ENCODE measurements at places on chromosomes 7 and 10.

DNA sequence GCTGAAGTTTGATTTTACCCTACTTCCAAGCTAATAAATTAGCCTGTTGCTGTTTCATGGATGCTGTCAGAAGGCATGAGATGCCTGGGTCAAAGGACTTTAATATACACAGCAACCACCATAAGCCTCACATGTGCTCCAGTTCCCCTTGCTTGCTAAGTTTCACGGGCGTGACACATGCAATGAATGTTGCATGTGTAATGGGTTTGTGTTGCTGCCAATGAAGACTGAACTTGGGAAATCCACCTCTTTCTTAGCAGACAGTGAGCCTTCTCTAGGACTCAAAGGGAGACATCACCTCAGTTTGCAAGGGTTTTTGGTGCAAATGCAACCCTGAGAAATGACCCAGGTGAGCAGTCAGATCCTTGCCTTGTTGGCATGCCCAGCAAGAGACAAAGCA is 505.5 kb upstream of the PODXL start:
- DNase-seq = no peak

- no peak for DNase-seq
Observed at GRCh38 chr10:96614515-96614914, 27.7 kb upstream of the TM9SF3 start.

DNA sequence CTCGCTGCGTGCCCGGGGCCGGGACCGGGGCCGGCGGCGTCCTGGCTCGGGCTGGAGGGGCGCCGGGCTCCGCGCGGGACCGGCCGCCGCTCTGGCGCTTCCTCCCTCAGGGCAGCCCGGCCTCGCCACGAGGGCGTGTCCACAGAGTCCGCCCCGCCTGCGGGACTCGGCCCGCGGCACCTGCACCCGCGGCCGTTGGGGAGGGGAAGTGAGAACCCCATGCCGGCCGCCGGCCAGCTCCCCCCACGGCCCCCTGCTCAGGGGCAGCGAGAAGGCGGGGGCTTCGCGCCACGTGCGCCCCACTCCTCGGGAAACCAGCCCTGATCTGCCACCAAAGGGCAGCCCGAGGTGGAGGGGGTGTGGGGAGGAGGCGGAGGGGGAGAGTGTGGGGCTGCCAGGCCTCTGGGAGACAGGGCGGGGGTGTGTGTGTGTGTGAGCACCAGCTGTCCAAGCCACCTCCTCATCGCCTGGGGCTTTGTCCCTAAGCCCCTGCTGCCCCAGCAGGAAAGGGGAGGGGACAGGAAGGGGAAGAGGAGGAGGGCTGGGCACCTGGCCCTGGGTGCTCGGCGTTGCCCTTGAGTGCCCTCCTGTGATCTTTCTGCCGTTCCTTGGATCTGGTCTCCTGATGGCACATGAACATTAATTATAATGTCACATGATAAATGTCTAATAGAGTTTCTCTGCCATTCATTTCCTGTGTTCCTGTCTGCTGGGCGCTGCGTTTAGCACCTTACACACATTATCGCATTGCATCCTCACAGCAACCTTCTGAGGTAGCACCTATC is at the start of gene PIK3AP1:
TSS of gene PIK3AP1 (minus strand) at position 93 of the 785 bp plus-strand sequence. CDS start 120 bp downstream, outside the sequence.
- DNase-seq = peak; percentile 83

- DNase-seq = no peak
Observed at GRCh38 chr7:80830584-80831285, 88.1 kb downstream of the SEMA3C start.

DNA sequence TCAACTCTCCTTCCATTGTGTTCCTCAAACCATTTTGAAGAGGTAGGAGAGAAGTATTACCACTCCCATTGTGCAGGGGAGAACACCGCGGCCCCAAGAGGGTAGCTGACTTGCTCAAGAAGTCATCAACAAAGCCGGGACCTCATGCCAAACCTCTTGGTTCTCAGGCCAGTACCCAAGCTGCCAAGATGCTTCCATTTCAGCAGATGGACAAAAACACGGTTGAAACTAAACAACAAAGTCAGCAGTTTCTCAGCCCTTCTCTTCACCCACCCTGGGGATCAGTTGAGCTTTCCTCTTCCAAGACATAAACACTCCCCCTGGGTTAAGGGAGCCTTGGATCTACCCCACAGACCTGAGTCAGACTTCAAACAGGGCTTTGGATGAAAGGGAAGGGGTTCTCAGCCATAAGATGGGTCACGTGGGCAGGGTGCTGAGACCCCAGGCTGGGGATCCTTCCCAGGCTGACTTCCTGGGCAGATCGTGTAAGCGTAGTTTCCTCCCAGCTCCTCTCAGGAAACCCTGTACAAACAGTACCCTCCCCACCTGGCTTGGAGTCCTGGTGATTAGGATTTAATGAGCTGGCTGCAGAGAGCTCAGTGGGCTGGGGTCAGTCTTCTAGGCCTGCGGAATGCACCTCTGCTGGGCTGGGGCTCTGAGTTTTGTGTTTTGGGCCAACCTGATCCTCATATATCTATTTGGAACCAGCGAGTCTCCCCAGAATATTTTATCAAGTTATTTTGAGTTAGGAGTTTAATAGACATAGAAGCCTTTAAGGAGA is 27.3 kb downstream of the EMX2 start:
- DNase-seq = no peak

DNA sequence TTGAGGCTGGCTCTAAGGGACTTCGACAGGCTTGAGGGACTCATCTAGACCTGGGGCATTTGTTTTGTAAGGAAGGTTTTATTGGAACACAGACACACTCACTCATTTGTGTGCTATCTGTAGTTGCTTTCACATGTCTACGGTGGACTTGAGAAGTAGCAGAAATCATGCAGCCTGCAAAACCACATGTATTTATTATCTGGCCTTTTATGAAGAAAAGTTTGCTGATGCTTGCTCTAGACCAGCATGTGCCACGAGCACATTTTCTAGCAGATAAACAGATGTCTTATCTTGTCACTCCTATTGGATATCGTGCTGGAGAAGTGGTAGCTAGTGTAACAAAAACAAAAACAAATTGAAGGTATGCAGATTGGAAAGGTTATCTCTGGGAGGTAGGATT is 9.8 kb downstream of the UPP1 start:
- DNase-seq = no peak

DNA sequence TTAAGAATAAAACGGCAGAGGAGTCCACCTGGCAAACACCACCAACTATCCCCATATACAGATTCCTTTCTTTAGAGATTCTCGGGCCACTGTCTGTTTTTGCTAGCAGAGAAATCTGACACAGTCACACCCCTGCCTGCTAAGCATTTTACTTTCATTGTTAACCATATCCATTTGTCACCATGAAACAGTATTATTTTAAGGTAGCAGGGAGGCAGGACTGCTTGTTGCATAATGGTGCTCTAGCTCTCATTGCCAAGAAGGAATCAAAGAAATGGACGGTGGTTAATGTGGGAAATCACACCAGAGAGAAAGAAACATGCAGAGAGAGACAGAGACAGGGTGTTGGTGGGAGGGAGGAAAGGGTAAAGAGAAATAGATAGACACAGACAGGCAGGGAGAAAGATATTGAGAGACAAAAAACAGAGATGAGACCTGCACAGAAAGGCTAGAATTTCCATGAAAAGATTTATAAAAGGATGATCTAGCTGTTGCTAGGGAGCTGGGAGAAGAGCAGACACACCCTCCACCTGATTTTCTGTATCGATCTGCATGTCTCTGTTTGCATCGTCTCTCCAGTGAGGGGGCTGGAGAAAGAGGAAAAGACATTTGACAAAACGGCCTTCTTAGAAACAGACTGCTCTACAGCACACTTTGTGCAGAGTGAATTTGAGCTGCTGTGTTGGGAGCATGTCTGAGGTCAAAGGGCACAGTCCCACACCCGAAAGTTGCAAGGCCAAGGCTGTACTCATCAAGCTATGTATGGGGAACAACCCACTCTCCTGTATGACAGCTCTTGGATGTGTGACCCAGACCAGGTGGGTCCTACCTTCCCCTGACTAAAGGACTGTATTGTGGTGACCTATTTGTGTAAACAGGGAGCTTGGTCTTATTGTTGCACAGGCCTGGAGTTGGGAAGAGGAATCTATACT is 303.1 kb downstream of the FZD1 start:
- DNase-seq = no peak

DNA sequence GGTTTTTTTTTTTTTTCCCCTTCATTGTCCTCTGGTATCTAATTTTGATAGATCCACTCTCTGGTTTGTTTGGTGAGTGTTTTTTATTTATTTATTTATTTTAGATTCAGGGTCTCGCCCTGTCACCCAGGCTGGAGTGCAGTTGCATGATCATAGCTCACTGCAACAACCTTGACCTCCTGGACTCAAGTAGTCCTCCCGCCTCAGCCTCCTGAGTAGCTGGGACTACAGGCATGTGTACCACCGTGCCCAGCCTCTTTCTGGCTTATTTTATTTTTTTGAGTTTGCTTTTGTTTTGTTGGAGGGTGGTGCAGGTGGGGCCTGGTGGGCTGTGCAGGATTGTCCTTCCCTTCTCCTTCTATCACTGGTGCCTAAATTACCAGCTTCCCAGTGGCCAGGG is 187.2 kb upstream of the SH2B2 start:
- DNase-seq = no peak

GRCh38 chr10:48796713-48797245 is 112.1 kb downstream of the WDFY4 start:
- no peak for DNase-seq

- DNase-seq = no peak
Observed at GRCh38 chr10:11704092-11704491, 38.1 kb upstream of the ECHDC3 start.

DNA sequence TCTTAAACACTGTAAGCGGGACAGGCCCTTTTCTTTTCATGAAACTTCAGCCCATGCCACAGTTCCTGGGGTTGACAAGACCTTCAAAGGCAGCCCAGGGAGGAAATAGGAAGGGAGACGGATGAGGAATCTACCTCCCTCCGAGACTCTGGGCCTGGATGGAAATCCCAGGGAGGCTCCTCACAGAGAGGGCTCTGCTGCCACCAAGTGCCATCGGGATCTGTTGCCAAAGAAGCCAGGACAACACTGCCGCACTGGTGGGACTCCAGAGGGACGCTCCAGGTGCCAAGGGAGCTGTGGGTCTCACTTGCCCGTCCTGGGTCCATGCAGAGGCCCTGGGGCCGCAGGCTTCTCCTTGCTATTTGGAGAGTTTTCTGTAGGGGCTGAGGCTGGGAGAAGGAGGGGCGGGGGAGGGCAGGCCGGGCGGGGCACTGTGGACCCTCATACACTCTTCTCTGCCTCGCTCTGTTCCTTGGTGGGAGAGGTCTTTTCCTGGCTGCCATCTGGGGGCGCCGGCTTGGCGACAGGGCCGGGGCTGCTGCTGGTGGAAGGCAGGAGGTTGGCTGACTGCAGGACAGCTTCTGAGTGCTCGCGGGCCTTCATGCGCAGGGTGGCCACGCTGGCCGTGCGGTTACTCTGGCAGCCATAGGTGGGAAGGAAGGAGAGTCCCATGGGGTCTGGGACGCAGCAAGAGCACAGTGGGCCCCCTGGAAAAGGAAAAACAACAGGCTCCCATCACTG is 30.0 kb downstream of the DRGX start:
- DNase-seq = peak; percentile 19

DNA sequence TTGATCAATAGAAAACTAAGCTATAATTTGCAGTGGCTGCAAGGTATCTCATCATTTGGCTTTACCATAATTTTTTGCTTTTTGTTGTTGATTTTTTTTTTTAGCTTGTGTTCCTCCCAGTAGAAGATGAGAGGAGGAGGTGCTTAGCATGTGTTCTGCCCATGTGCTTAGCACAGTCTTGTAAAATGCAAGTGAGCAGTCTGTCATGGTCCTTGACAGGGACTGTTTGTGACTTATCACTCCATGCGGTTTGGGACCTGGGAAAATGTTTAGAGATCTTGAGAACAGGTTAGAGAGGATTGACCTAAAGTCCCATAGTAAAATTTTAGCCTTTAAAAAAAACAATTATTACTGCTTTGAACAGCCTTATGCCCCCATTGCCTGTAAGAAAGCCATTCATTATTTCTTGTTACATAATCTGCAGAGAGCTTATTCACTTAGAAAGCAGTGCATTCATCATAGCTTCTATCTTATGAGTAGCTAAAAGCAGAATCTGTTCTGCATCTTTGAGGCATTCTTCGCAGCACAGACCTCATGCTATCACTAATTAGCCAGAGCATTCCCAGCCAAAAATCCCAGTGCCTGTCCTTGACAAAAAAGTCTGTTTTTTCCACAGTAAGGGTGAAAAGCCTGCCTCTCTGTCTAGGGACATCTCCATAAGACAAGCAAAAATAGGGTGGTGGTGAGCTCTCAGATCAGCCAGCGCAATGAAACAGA is 748.7 kb upstream of the GALNT17 start:
- no peak for DNase-seq

- DNase-seq = no peak
Observed at GRCh38 chr10:34046506-34047034, 712.1 kb upstream of the NRP1 start.

- DNase-seq = no peak
Observed at GRCh38 chr10:32123021-32123420, 66.8 kb upstream of the KIF5B start.

- DNase-seq = no peak
Observed at GRCh38 chr10:34228066-34228465, 587.0 kb downstream of the PARD3 start.

DNA sequence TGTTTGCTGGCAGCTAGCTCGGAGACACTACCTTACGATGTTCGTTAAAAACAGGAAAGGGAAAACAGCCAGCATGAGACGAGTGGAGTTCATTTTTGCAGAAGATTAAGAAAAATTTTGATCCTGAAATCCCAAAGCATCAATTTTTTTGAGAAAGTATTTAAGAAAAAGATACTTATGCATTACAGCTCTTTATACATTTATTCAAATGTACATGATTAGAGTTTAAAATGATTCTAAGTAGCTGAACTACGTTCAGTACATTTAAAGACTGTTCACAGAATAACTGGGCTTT is 34.7 kb downstream of the CNPY1 start:
- DNase-seq = no peak

DNA sequence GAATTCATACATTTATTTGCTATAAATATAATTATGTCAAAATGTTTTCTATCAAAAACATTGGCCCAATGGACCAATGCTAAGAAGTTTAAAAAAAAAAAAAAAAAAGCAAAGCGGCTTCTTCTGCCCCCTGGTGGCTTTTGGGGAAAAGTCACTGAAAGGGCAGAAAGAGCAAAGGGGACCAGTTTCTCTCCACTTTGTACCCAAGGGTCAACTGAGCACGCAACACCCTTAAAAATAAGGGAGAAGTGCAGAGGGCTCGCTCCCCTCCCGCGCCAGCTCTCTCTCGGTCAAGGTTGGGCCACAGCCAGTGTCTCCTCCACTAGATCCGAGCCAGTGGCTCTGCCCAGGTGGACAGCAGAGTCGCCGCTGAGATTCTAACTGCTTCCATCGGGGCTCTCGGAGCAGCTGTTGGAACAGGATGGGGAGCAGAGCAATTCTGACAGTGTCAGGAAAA is 136.4 kb upstream of the FGFR2 start:
- no peak for DNase-seq

- DNase-seq = no peak
Observed at GRCh38 chr7:17147409-17147808, 151.0 kb upstream of the AHR start.
